ENCODE measurements at places on chromosomes 6 and 20. TPM values are rescaled to one million over a fixed set of nuclear protein-coding genes. Genes with fewer than 3 reads are reported as not detected.
A peak's percentile ranks its signal among the peaks of the same experiment; 100 is the strongest.

- H3K27ac ChIP-seq: no peak overlapping the region
- H3K27me3 ChIP-seq: no peaks in the 10 kb centered on the region
- no peaks in the 10 kb centered on the region for H3K36me3 ChIP-seq
- no peak overlapping the region for H3K4me3 ChIP-seq
Observed at GRCh38 chr6:166798652-166799051, 157.7 kb downstream of the RNASET2 start.

DNA sequence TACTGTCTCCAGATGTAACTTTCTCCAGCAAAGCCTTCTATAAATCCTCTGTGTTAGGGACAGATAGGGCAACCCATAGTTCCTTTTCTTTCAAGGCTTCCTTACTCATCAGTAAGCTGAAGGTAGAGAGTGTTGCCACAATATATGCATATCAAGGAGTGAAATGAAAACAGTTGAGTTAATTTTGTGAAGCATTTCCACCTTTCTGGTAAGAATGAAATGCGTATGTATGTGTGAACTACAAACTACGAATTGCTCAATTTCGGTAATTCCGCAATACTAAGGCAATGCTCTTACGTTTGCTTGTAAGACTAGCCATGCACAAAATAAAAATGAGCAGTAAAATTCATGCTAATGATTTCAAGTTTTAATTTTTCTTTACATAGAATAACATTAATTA, 61.2 kb upstream of the HBS1L start:
- H3K27me3 ChIP-seq: peaks cover 4% of the 10 kb centered on the region
- H3K36me3 ChIP-seq: no peaks in the 10 kb centered on the region
- H3K4me1 ChIP-seq: peaks cover 2% of the 10 kb centered on the region
- no peak overlapping the region for H3K4me3 ChIP-seq

- H3K36me3 ChIP-seq: peaks cover 24% of the 10 kb centered on the region
- H3K4me1 ChIP-seq: peaks cover 1% of the 10 kb centered on the region
- DNase-seq: no peak
- no peaks in the 10 kb centered on the region for H3K27me3 ChIP-seq
- H3K27ac ChIP-seq: no peak overlapping the region
- no peak overlapping the region for H3K4me3 ChIP-seq
Observed at GRCh38 chr20:3595541-3595940, 67.7 kb downstream of the GFRA4 start.

DNA sequence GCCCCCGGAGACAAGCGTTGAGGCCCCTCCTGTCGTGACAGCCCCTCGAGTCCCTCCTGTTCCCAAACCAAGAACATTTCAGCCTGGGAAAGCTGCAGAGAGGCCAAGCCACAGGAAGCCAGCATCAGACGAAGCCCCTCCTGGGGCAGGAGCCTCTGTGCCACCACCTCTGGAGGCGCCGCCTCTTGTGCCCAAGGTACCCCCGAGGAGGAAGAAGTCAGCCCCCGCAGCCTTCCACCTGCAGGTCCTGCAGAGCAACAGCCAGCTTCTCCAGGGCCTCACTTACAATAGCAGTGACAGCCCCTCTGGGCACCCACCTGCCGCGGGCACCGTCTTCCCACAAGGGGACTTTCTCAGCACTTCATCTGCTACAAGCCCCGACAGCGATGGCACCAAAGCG, 72.4 kb downstream of the SERAC1 start:
- peaks cover 6% of the 10 kb centered on the region for H3K4me1 ChIP-seq
- no peak for DNase-seq
- H3K27me3 ChIP-seq: no peaks in the 10 kb centered on the region
- no peak overlapping the region for H3K4me3 ChIP-seq
- peaks cover 18% of the 10 kb centered on the region for H3K36me3 ChIP-seq

- H3K36me3 ChIP-seq: peaks cover 42% of the 10 kb centered on the region
- peaks cover 2% of the 10 kb centered on the region for H3K4me1 ChIP-seq
- no peaks in the 10 kb centered on the region for H3K27me3 ChIP-seq
- DNase-seq: no peak
- no peak overlapping the region for H3K4me3 ChIP-seq
Observed at GRCh38 chr20:25525867-25526266, 59.5 kb downstream of the NINL start.

GRCh38 chr20:38275815-38276550, 15.4 kb upstream of the KIAA1755 start:
- no peak overlapping the region for H3K27ac ChIP-seq
- no peaks in the 10 kb centered on the region for H3K4me1 ChIP-seq
- H3K36me3 ChIP-seq: no peaks in the 10 kb centered on the region
- H3K27me3 ChIP-seq: peaks cover 5% of the 10 kb centered on the region
- no peak overlapping the region for H3K4me3 ChIP-seq
- no peak for DNase-seq

GRCh38 chr6:28351087-28351486, 1.3 kb downstream of the ZKSCAN3 start:
- peaks cover 26% of the 10 kb centered on the region for H3K4me1 ChIP-seq
- peak overlapping the region; percentile 95 for H3K4me3 ChIP-seq
- DNase-seq: no peak

DNA sequence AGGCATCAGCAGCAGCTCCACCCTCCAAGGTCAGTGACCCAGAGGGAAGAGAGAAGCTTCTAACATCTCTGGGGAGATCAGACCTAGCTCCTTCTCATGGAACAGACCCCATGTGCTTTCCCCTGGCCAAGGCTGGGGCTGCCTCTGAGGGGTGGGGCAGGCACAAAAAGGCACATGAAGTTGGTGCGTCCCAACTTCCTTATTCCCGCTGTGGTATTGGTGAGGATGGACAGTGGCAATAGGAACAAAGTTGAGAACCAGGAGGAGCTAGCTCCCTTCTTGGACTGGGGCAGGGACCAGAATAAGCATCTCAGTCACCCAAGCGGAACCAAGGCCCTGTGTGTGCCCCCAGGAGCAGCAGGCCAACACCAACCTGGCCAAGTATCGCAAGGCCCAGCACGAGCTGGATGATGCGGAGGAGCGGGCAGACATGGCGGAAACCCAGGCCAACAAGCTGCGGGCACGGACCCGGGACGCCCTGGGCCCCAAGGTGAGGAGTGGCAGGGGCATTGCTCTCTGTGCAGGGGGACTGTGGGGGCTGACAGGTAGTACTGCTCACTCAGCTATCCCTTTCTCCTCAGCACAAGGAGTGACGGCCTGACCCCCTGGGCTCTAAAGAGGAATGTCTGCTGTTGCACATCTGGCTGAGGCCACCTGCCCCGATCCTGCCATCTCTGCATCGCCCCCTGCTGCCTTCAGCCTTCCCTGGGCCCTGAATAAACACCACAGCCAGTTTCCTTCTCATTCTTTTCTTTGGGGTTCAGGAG, 46.1 kb downstream of the MYH7B start:
- H3K27ac ChIP-seq: peak overlapping the region; percentile 19
- H3K4me3 ChIP-seq: no peak overlapping the region
- no peak for DNase-seq

GRCh38 chr20:24917056-24917455, 32.0 kb upstream of the CST7 start:
- no peak for DNase-seq
- no peak overlapping the region for H3K4me3 ChIP-seq
- peaks cover 1% of the 10 kb centered on the region for H3K36me3 ChIP-seq
- no peak overlapping the region for H3K27ac ChIP-seq

GRCh38 chr6:14985366-14985765, 260.5 kb upstream of the JARID2 start:
- H3K27me3 ChIP-seq: peaks cover 4% of the 10 kb centered on the region
- H3K4me3 ChIP-seq: no peak overlapping the region
- H3K36me3 ChIP-seq: no peaks in the 10 kb centered on the region
- peaks cover 3% of the 10 kb centered on the region for H3K4me1 ChIP-seq
- DNase-seq: no peak
- no peak overlapping the region for H3K27ac ChIP-seq

GRCh38 chr6:156651486-156651885, 125.7 kb upstream of the ARID1B start:
- peaks cover 7% of the 10 kb centered on the region for H3K27me3 ChIP-seq
- no peak for DNase-seq
- no peak overlapping the region for H3K27ac ChIP-seq

DNA sequence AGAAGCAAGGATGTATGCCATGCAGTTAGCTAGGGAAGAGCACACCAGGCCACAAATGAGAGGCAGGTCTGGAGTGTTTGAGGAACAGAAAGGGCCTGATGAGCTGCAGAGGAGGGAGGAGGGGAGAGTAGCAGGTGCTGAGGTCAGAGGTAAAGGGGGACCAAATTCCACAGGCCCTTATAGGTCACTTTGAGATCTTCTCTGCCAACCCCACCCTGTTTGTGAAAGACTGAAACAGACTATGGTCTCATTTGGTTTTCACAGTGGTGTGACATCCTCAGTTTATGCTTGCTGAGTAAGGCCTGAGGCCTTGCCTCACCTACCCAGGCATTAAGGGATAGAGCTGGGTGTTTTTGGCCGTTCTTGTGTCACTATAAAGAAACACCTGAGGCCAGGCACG, 187.7 kb upstream of the MYLIP start:
- H3K36me3 ChIP-seq: peaks cover 2% of the 10 kb centered on the region
- peaks cover 20% of the 10 kb centered on the region for H3K27me3 ChIP-seq
- no peak overlapping the region for H3K4me3 ChIP-seq
- peaks cover 7% of the 10 kb centered on the region for H3K4me1 ChIP-seq
- no peak for DNase-seq

- H3K4me1 ChIP-seq: peaks cover 31% of the 10 kb centered on the region
- peak overlapping the region; percentile 79 for H3K4me3 ChIP-seq
- no peaks in the 10 kb centered on the region for H3K27me3 ChIP-seq
- DNase-seq: no peak
- peaks cover 5% of the 10 kb centered on the region for H3K36me3 ChIP-seq
- peak overlapping the region; percentile 97 for H3K27ac ChIP-seq
Observed at GRCh38 chr6:15249371-15250019, 3.6 kb downstream of the JARID2 start.

GRCh38 chr6:1670711-1671462, 61.2 kb downstream of the FOXC1 start:
- H3K36me3 ChIP-seq: no peaks in the 10 kb centered on the region
- H3K4me3 ChIP-seq: no peak overlapping the region
- H3K4me1 ChIP-seq: no peaks in the 10 kb centered on the region
- DNase-seq: no peak

DNA sequence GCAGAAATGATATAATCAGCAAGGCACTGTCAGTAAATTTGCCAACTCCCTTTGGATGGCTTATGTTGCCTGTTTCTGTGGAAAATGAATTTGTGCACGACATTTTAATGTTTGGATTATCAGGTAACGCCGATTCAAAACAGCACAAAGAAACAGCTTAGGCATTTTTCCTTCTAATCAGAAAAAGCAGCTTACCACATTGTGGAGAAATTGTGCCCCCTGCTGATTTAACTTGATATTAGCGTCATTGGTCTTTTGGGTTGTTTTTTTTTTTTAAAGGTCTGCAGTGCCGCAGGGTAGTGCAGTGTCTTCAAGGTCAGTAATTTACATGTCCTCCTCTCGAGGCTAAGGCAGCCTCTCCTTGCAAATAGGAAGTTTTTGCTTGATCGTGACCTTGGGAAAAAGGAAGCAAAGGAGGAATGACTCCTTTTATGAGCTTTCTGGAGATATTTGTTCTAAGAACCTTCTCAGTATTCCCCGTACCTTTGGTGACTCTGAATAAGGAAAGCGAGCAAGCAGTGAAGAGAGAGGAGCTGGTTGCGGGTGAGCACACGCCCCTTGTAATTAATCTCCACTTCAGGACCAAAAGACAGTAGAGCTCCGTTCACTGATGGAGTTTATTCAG, 79.1 kb downstream of the ELOVL4 start:
- H3K36me3 ChIP-seq: no peaks in the 10 kb centered on the region
- peak overlapping the region; percentile 37 for H3K4me3 ChIP-seq
- peaks cover 16% of the 10 kb centered on the region for H3K4me1 ChIP-seq
- H3K27me3 ChIP-seq: peaks cover under 1% of the 10 kb centered on the region

- no peaks in the 10 kb centered on the region for H3K36me3 ChIP-seq
- no peaks in the 10 kb centered on the region for H3K27me3 ChIP-seq
- DNase-seq: no peak
Observed at GRCh38 chr6:97316978-97317377, 34.0 kb upstream of the MMS22L start.

DNA sequence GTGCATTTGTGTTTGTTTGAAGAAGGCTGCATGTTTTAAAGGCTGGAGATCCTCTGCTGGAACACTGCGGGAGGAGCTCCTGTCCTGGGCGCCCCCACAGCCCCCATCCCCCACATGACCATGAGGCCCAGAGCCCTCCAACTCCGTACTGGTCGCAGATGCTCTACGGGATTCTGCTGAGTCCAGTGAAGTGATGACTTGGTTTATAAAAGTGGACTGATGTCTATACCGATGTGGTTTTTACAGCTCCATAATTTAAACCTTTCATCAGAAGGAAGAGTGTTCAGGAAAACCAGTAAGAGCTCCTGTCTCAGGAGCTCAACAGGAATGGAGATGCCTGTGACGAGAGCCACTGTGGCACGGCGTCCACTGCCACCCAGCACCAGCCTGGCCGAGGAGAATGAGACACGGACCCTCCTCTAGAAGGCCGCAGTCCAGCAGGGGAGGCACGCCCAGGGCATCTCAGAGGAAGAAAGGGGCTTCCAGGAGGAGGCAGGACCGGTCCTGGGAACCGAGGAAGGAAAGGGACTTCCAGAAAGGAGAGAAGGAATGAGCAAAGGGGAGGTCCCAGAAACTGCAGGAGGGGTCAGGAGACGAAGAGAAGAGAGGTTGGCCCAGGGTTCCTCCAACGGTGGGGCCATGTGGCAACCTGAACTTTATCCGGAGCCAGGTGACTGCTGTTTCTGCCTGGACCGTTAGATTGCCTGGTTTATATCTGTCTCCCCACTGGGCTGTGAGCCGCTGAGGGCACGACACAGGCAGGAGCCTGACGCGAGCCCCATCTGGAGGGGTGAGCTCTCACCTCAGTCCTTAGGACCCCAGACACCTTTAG, 26.9 kb downstream of the BFSP1 start:
- H3K36me3 ChIP-seq: no peaks in the 10 kb centered on the region
- peaks cover 33% of the 10 kb centered on the region for H3K27me3 ChIP-seq
- no peak for DNase-seq
- H3K27ac ChIP-seq: no peak overlapping the region
- H3K4me3 ChIP-seq: no peak overlapping the region

DNA sequence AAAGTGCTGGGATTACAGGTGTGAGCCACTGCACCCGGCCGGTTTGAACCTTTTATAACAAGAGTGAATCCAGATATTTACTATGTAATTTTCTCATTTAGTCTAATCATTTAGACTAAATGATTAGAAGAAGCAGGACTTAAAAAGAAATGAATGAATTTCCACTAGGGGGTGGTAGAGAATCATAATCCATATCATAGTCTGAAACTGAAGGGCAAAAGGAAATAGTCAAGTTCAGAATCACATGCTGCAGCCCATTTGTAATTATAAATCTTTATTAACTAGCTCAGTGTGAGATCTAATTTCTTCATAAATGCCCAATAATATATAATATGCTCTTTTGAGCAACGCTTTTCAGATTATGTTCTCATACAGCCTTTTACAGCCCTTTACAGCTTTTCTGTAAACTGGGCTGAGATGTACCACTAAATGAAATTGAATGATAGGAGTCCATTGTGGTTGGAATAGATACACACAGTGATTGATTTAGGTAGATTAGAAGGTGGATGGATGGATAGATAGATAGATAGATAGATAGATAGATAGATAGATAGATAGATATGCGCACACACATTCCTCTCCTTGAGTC, 31.8 kb downstream of the PSMB9 start:
- H3K36me3 ChIP-seq: no peaks in the 10 kb centered on the region
- no peak overlapping the region for H3K27ac ChIP-seq
- no peak overlapping the region for H3K4me3 ChIP-seq

PLA2G7 gene
- 0.93 TPM for total RNA-seq

VAPB gene
- total RNA-seq: 56.3 TPM

CRIP3 gene
- 2.3 TPM for total RNA-seq

TENT5A gene
- total RNA-seq: 9.6 TPM

EFCAB8 gene
- 0.29 TPM for total RNA-seq

DTD1 gene
- 28.5 TPM for total RNA-seq

CASS4 gene
- total RNA-seq: 0.09 TPM

WFDC10B gene
- total RNA-seq: not detected

FLRT3 gene
- 60.4 TPM for total RNA-seq
